ENCODE measurements at places on chromosomes 5 and 9.

- no peak for DNase-seq
Observed at GRCh38 chr9:137674976-137675320, 56.1 kb downstream of the EHMT1 start.

DNA sequence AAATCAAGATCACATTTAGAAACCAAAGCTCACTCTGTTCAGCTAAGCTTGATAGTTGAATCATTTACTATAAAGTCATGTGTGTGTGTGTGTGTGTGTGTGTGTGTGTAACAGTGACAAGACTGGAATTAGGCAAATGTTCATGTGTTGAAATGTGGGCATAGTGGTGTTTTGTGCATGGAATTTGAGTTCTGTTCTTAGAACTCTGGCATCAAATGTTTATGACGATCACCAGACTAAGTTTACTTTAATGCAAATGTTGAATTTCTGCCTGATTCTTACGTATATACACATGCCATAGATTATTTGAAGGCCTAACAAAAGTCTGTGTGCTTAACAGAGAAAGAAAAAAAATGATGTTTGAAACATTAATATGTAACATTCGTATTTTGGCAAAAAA, 72.8 kb upstream of the COL5A1 start:
- DNase-seq, result no peak

GRCh38 chr5:123429221-123429954, 6.2 kb upstream of the CEP120 start:
- no peak for DNase-seq

- no peak for DNase-seq
Observed at GRCh38 chr5:1502046-1502736, 21.6 kb downstream of the LPCAT1 start.

GRCh38 chr5:5481206-5481605, 58.7 kb downstream of the ICE1 start:
- DNase-seq, result no peak

- DNase-seq, result no peak
Observed at GRCh38 chr9:112446080-112446479, 40.5 kb upstream of the KIAA1958 start.

DNA sequence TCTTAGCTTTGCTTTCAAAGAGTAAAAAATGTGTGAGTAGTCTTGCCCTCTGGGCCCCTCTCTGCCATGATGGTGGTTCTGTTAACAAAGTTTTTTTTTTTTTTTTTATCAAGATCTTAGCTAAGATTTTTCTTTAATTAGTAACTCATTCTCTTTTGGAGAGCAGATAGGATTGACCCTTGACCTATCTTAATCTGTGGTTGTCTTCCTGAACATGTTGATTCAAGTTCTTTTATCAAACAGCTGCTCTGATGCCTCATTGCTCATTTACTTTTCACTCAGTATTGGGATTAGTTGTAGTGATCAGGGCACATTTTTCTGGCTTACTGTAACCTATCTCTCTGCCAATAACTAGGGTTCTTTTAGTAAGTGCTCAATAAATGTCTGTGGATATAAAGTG, 106.3 kb downstream of the PCSK5 start:
- no peak for DNase-seq
